ENCODE measurements at places on chromosomes 3 and 15.

GRCh38 chr3:29293421-29293820, 12.6 kb downstream of the RBMS3 start:
- no peak for DNase-seq

- no peak for DNase-seq
Observed at GRCh38 chr15:29825227-29825626, 3.0 kb upstream of the TJP1 start.

- no peak for DNase-seq
Observed at GRCh38 chr3:163809540-163809993, 1268.7 kb downstream of the SI start.

- DNase-seq, result no peak
Observed at GRCh38 chr15:74036271-74037170, 42.0 kb downstream of the PML start.

- no peak for DNase-seq
Observed at GRCh38 chr15:76221085-76221767, 90.0 kb downstream of the ETFA start.

DNA sequence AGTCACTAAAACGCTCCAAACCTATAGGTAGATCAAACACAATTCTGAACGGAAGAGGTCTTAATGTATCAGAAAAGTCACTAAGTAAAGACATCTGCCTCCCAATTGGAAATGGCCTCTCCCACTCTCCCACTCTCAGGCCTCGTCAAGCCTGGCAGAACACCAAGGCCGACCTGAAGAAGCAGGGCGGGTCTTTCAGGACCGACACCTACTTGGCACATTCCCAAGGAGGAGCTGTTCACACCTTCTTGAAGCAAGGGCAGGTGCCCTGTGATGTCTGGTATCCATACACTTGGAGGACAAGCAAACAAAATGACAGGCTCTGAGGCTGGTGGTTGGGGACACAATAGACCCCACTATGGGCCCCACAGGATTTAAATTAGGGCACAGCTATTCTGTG, 30.0 kb downstream of the XXYLT1 start:
- DNase-seq, result no peak

DNA sequence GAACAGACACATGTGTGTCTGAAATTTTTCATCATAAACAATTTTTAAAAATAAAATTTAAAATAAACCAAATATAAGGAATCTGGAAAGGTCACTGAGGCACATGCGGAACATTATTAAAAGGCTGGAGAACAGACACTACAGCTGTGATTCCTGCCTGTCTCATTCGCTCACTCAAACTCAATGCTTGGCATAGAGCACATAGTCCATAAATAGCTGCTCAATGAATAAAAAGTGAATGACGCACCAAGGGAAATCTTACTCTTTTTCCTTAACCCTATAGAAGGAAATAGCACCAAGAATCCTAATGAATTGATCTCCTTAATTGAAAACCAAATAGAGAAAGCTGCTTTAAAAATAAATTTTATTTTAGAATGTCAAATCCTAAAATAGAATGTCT, 98.4 kb downstream of the FSIP1 start:
- DNase-seq, result no peak

DNA sequence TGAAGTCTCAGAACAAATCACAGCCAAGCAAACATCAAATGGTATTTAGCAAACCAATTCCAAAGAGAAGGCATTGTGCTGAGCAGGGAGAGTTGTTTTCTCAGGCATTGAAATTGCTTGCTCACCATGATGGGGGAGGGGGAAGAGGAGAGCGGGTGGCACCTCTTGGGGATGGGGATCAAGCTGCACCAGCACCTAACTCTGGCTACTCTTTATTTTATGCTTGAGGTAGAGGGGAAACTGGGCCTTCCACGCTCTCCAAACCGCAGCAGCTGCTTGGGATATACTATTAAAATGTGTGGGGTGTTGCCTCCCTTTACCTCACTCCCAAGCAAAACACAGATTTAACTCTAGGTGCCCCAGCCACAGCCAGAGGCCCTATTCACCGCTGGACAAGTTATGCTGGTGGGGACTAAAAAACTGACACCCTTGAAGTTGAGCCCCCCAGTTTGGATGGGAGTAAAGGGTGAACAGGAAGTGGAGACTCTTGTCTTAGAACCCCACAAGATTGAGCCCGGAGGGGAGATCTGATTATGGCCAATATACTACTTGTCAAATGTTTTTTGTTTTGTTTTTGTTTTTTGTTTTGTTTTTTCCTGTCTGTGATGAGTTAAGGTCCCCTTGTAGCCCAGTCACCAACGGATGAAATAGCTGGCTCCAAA, 5.0 kb upstream of the FOXB1 start:
- DNase-seq, result no peak

- DNase-seq, result no peak
Observed at GRCh38 chr15:98782801-98783200, 134.5 kb downstream of the IGF1R start.

DNA sequence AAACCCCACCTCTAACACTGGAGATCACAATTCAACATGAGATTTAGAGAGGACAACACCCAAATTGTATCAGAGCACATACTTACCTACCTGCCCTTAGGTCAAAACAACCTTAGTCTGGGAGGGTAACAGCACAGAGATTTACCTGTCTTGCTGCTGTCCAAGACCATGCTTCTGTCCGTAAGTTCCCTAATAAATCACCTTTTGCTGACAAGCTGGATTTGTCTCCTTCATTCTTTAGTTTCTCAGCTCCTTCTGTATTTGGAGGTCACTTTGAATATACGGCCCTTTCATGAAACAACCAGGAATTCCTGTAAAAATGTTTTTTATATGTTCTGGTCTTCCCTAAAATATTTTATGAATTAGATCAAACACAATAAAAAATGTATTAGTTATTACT, 1.6 kb upstream of the ABHD5 start:
- DNase-seq, result no peak

DNA sequence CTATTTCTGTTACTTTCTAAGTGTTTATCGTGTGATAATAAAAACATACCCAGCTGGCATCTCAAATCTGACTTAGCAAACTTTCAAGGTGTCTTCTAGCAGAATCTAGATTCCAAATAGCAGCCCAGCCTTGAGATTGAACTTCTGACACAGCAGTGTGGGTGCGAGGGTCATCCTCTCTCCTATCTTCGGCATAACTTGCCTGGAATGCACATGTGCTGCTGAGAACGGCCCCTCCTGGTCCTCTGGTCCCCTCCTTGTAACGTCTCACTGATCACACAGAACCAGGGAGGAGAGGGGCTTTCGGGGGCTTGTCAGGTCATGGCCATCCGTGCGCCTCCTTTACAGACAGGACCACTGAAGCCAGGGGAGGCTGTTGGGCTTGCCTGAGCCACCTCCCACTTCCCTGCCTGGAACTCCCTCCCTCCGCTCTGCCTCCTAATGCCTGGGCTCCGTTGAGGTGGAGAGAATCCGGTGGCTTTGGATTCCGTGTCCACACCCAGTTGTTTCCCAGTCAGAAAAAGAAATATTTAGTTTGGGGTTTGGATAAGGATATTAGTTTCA, 344.4 kb upstream of the C2CD4B start:
- no peak for DNase-seq

DNA sequence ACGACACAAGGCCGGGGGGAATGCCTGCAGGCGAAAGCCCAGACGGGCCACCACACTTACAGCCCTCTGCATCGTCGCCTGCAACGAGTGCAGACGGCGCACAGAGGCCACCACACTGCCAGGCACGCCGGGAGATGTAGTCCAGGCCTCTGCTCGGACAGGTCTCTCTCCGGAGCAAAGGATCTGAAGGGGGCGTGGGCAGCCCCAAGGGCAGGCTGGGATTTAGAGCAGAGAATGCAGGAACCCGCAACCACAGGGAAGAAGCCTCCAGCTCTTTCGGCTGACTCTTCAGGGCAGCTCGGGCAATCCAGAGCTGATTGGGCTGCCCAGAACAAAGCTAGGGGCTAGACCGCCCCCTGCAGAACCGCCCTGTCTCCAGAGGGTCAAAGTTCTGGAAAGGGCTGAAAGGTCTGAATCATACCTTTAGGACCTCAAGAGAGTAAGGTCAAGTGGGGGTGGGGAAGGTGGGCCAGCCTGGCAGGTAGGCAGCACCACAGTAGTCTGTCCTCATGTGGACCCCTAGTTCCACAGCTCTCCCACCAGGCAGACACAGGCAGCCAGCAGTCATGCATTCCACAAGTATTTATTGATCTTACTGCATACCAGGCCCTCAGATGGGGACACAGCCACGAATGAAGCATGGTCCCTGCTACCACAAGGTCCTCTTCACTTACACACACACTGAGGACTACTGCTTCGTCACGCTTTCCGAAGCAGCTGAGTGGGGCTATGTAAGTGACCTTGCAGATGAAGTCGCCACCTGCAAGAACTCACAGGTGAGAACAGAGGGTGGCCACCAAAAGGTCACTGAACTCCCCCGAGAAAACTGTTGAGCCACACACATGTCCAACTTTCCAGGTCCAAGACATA, at the start of gene AMT:
TSS of gene AMT (minus strand) at position 95 of the 870 bp plus-strand sequence. CDS start at position 72, 23 bp downstream.
- no peak for DNase-seq

GRCh38 chr3:4774531-4774930, 204.7 kb upstream of the BHLHE40 start:
- DNase-seq, result no peak

DNA sequence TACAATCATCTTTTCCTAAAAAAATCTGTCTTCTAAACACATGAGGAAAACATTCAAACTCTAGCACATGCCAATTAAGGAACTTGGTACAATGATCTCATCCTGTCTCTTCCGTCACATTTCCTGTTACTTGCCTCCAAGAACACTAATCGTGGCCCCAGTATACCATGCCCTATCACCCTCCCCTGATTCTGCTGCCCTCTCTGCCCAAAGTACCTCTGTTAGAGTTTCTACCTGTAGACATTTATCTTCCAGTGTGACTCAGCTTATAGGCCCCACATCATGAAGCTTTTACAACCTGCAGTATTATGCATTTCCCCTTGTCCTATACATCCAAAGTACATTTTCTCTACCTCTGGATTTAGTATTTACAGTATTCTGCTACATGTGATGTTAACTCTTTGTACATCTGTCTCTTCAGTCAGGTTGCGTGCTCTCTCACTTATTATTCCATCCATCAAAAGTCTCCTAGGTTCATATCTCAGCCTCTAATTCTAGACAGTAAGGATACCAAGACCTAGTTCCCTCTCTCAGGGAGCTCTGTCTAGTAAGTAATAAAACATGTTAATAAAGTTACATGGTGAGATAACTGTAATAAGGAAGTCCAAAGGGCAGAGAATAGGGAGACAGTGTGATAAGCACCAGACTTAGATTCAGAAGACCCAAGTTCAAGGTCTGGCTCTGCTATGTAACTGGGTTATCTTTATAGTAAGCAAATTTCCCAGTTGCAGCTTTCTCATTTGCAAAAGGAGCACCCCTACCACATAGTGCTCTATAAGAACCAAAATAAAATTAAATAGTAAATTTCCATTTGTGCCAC, 8.9 kb upstream of the SEMA6D start:
- no peak for DNase-seq

- no peak for DNase-seq
Observed at GRCh38 chr15:24224161-24224560, 451.4 kb upstream of the NPAP1 start.

GRCh38 chr3:171846597-171846996, 3.4 kb downstream of the TMEM212 start:
- DNase-seq, result no peak

- DNase-seq, result no peak
Observed at GRCh38 chr15:63075015-63075983, 32.8 kb downstream of the TPM1 start.

- DNase-seq, result no peak
Observed at GRCh38 chr15:69559440-69560190, 107.0 kb downstream of the RPLP1 start.

DNA sequence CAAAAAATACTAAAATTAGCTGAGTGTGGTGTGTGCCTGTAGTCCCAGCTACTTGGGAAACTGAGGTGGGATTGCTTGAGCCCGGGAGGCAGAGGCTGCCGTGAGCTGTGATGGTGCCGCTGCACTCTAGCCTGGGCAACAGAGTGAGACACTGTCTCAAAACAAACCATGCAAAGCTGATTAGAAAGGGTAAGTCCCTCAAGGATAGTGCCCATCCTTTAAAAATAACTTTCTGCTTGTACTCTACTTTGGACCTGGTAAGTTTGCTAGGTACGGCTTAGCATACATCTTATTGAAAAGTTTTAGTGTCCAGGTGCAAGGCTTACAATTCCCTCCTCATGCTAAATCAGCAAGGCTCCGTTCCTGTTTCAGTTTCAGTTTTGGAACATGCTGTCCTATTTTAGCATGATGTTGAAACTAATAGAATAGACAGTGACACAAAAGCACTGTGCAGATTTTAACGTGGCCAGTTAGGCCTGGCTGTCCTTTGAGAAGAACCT, 21.4 kb downstream of the FEM1B start:
- DNase-seq, result no peak

- no peak for DNase-seq
Observed at GRCh38 chr3:15694628-15695027, 93.1 kb downstream of the BTD start.

- no peak for DNase-seq
Observed at GRCh38 chr15:100771746-100772145, 107.9 kb upstream of the ALDH1A3 start.

DNA sequence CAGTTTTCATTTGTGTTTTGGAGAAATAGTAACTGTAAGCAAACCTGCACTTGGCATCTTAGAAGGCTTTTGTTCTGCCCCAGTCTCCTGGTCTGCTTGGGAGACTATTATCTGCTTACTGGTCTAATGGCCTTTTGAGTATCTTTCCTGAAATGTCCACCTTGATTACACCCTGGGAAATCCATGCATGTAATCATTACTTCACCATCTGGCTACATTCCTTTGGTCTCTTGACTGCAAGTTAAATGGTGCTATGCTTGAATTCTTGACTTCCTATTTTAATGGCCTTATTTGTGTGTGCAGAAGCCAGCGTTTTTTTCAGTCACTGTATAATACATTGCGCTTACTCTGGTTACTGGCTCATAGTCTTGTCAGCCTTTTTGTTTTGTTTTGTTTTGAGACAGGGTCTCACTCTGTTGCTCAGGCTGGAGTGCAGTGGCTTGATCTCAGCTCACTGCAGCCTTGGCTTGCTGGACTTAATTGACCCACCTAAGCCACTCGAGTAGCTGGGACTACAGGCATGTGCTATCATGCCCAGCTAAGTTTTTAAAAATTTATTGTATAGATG, 30.0 kb downstream of the CHD2 start:
- no peak for DNase-seq

- no peak for DNase-seq
Observed at GRCh38 chr15:52213206-52213605, 22.0 kb upstream of the GNB5 start.

DNA sequence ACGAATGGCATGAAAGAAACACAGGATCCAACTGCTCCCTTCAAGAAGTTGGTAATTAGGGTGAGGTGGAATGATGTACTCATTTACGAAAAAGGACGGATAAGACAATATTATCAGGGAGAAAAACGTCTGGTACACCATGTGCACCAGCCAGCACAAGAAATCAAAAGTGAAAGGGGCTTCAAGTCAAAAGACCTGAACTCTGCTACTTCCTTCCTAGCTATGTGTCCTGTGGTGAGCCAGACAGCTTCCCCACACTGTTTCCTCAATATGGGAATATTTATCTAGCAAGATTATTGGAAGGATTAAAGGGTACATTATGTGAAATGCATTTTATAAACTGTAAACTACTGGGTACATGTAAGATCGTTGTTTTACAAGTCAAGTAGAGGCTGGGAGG, 33.9 kb downstream of the RAB27A start:
- no peak for DNase-seq

- no peak for DNase-seq
Observed at GRCh38 chr3:71317140-71317539, 266.4 kb downstream of the FOXP1 start.

GRCh38 chr15:40471105-40471807, 472 bp downstream of the CHST14 start:
- DNase-seq, result no peak

- DNase-seq, result peak; percentile 68
Observed at GRCh38 chr15:62742409-62743171, 300.0 kb upstream of the TPM1 start.

GRCh38 chr15:90367576-90367975, 15.5 kb downstream of the ZNF774 start:
- no peak for DNase-seq
